ENCODE measurements at places on chromosomes 2 and 18.

- no peak for DNase-seq
Measured at GRCh38 chr2:144215701-144216675, 303.9 kb downstream of the ZEB2 start.

DNA sequence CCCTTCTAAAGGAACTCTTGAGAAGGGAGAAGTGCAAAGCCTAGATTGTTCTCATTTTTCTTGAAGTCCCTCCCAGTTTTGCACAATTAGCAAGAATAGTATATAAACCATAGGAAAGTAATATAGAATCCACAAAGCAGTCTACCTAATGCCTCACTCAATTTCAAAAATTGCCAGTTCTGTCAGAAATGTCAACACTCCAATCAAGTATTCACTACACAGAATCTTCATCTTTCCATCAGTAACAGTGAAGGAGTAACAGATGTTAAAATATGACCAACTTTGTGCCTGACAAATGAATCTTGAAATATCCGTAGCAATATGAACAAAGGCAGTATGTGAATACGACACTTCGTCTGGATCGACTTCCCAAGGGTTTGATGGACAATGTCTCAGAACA, 56.3 kb downstream of the RBMS1 start:
- no peak for DNase-seq

- no peak for DNase-seq
Measured at GRCh38 chr2:205700331-205701132, 18.2 kb downstream of the NRP2 start.

DNA sequence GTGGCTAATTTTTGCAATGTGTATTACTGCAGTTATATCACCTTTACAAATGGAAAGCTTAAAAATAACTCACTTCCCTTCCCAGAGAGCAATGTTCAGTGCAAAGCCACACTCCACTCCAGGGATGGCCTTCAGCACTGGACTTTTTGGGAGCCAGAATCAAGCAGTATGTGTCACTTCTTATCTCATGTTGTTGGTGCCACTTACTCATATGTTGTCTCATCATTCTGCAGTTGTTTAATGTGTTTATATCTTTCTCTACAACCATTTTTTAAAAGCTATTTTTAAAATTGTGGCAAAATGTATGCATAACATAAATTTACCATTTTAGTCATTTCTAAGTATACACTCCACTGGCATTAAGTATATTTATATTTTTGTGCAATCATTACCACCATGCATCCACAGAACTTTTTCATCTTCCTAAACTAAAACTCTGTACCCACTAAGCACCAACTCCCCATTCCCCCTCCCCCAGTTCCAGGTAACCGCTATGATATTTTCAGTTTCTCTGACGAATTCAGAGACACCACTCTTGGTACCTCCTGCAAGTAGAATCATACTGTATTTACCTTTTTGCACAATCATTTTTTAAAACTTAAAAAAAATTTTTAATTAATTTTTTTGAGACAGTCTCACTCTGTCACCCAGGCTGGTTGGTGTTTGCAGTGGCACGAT, 32.1 kb upstream of the CD8A start:
- DNase-seq: no peak

- no peak for DNase-seq
Measured at GRCh38 chr2:232324778-232325177, 53.8 kb upstream of the ALPP start.

DNA sequence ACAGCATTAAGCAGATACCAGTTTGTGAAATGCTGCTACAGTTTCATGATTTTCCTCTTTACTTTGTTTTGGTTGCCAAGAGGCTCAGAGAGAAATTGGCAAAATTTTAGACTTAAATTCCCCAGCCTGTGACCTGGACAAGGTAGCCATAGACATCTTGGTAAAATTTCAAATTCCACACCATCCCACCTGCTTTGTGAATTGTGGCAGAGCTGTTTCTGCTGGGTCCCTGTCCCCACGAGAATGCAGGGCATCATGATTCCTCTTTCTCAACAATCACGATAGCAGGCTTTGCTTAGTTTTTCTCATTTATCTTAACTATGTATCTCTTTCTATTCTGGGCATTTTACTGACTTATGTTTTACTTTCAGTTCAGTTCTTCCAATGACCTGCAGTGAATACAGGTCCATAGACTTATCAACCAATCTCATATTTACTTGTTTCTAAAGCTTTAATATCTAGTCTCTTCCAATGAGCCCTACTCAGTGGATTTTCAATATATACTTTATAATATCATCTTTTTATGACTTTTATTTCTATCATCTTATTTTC, 351.6 kb downstream of the SOCS6 start:
- DNase-seq: no peak

DNA sequence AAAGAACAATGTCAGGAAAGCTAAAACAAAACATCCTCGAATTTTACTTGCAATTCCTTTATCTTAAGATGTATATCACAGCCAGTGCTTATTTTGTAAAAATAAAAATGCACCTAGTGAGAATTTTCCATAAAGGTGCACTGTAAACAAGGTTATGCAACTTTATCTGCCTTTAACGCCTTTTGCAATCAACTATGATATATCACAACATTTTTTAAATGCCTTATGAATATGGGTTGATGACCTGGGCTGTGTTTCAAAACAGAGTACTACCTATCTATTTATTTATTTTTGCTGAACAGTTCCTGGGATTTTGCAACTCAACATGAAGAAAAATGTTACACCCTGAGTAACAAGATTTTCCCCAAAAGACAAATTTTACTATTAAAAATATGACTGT, 869.8 kb downstream of the CPS1 start:
- no peak for DNase-seq

DNA sequence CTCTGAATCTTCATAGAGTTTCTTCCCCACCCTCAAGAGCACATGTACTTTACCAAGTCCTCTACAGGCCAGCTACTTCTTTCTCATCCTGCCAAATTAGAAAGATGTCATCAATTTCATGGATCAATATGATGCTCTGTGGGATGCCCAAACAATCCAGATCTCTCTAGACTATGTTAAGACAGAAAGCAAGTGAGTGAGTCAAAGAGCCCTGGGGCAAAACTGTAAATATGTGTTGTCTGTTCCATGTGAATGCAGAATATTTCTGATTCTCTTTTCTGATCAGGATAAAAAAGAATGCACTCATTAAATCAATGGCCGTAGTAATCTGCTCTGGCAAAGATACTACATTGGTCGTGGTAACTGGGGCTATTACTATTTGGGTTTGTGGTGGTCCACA, 53.1 kb upstream of the ROCK2 start:
- no peak for DNase-seq

DNA sequence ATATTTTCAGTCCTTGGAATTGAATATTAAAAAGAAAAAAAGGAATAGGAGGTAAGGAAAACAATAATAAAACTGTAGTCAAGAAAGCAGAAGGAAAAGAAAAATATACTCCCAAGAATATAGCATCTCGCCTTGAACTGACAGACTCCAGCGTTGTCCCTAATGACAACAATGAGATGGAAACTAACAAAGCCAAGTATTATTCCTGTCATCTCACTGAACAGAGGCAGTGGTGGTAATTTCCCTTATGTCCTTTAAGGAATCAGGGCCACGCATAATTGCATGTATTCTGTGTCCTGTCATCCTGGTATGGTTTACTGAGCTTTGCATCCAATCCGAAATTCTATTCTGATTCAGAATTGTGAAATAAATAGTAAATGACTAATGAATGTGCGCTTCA, 158.9 kb downstream of the LRRTM4 start:
- no peak for DNase-seq

- DNase-seq: no peak
Measured at GRCh38 chr2:58387701-58388100, 146.6 kb upstream of the FANCL start.

GRCh38 chr2:60313470-60314172, 239.8 kb downstream of the BCL11A start:
- no peak for DNase-seq

DNA sequence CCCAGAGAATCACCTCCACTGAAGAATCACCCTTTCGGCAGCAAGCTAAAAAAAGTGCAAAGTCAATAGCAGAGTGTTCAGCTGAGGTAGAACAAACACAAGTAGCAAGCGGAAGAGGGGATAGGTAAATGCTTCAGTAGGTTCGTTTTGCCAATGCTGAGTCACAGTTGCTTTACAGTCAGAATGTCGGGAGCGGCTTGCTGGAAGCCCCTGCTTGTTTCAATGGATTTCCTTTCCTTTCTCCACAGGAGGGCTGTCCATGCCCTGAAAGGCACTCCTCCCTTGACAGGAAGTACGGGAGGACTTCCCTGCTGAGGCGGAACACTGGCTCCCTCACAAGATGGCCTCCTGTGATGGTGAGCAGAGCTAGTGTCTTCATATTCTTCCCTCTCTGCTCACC, 146.2 kb upstream of the LYPD1 start:
- no peak for DNase-seq

DNA sequence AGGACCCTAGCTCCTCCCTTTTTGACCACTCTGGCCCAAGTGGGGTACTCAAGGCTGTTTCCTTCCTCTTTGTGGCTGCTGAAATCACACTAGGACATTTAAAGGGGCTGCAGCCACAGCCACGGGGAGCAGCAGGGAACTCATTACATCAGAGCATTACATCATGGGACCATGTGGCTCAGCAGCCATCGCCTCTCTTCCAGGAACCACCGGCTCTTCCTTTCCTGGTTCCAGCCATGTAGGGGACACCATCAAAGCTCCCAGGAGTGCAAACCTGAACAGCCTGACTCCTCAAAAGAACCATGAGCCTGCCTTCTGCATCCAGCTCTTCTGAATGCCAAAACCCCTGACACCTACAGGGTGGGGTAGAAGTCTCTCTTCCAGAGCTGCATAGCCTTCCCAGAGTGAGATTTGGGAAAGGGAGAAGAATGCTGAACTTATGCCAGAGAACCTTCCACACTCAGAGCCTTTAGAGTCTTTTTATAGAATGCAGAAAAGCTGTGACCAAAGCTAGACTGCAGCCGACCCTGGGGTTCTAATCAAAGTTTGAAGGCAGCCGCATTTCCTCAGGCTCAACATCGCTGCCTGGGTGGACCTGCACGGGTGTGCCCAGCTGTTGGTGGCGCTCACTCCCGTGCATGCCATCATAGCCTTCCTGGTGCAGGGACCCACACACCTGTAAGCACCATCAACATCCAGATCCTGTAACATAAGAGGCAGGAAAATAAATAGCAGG, 121.7 kb downstream of the KLHL29 start:
- DNase-seq: no peak

DNA sequence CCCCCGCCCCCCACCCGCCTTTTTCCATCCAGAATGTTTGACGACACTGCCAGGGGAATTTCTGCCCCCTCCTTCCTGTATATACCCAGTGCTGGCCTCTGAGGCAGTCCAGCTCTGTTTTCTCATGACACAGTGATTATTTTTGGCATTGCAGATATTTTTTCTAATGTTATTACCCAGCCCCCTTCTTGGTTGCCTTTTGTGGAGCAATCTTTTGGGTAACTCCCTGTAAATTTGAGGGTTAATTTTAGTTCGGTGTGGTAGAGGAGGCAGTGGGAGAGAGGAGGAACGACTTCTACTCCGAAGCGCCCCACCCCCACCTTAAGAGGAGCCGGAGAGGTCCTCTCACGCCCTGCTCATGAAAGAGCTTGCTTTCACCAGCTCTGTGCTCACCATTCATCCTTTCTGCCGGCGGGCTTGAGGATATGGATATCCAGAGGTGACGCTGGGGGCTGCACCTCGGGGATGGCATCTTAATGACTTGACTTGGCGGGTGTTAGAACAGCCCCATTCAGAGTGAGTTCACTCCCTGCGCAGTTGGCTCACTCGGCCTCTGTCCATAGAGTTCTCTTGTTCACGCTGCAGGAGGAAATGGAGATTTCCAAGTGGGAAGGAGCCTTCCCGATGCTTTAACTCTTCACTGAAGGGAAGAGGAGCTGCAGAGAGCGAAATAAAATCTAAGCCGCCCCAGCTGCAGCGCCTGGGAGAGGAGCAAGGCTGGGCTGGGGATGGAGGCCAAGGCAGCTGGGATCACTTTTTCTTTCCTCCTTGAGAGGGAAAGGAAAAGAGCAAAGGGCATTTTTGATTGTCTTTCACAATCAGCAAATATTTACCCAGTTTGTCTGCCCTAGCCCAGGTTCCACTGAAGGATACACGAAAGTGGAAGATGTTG, 38.4 kb downstream of the EPAS1 start:
- no peak for DNase-seq

DNA sequence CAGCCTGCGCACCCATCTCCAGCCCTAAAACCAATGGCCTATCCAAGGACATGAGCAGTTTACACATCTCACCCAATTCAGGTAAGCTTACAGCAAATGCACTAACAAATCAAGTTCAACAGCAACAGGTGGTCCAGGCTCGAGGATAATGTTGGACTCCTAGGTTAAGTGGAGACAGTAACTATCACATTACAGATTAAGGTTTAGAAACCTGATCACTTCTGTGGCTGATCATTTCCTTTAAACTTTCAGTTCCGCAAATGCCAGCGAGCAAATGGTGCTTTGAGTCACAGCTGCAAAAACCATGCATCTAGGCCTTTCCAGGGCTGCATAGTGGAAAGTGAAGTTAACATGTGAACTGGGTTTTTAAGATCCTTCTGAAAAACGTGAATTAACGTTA, 259.4 kb downstream of the GBX2 start:
- DNase-seq: no peak

- no peak for DNase-seq
Measured at GRCh38 chr2:126876631-126877030, 22.1 kb upstream of the TEX51 start.

DNA sequence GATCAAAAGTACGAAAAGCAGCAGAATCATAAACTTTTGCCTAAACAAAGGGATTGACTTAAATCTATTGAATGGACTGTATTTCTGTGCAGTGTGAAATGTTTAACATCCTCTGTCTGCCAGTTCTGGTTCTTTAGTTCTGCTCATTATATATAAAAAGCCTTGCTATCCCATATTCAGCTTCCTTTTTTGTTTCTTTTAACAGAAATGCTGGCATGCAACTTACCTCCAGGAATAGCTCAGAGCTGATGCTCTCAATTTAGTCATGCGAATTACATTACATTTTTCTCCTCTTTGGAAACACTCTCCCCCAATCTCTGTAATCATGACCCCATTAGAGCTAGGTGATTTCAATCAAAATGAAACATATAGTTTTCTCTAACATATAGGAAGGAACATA, 73.6 kb downstream of the SPHKAP start:
- no peak for DNase-seq

- DNase-seq: no peak
Measured at GRCh38 chr18:30132959-30133358, 909.6 kb downstream of the DSC3 start.

GRCh38 chr2:198448789-198449188, 644.4 kb downstream of the PLCL1 start:
- no peak for DNase-seq

GRCh38 chr2:128309280-128310093, 9.2 kb downstream of the HS6ST1 start:
- DNase-seq: no peak

- no peak for DNase-seq
Measured at GRCh38 chr2:72980535-72981217, 63.4 kb downstream of the EMX1 start.

Measured in activated T-cell treated with anti-CD3 and anti-CD28 coated beads for 4 hours (primary cell).